Thoracic aorta endothelial cell (primary cell): ENCODE measurements at places on chromosomes 7 and 10. TPM values are rescaled to one million over a fixed set of nuclear protein-coding genes. Genes with fewer than 3 reads are reported as not detected.

GRID2IP gene
- not detected in 2 replicates for total RNA-seq

TRIL gene
- under 0.01 and 0.40 TPM in 2 replicates for total RNA-seq

ABCB8 gene
- 31.0 and 31.9 TPM in 2 replicates for total RNA-seq

NPTX2 gene
- 0.40 and 0.72 TPM in 2 replicates for total RNA-seq

LIPJ gene
- total RNA-seq: 0.07 TPM in 1 of 2 replicates, not detected in the other

PNLIPRP2 gene
- total RNA-seq: not detected in 2 replicates

LBX1 gene
- not detected in 2 replicates for total RNA-seq

WAC gene
- 102 and 117 TPM in 2 replicates for total RNA-seq

UPK3BL2 gene
- 0.80 and 3.7 TPM in 2 replicates for total RNA-seq

PAPOLB gene
- 0.22 and 0.27 TPM in 2 replicates for total RNA-seq

NAT16 gene
- total RNA-seq: not detected in 2 replicates

TAS2R41 gene
- not detected in 2 replicates for total RNA-seq

TMEM26 gene
- total RNA-seq: 0.07 TPM in 1 of 2 replicates, not detected in the other

AQP1 gene
- 1.7 and 4.9 TPM in 2 replicates for total RNA-seq

ZPBP gene
- not detected in 2 replicates for total RNA-seq

NRG3 gene
- 0.43 and 0.53 TPM in 2 replicates for total RNA-seq

EPHB6 gene
- 0.66 and 2.2 TPM in 2 replicates for total RNA-seq

MYL10 gene
- total RNA-seq: not detected in 2 replicates
